ENCODE measurements at places on chromosomes 11 and 22.
A peak's percentile ranks its signal among the peaks of the same experiment; 100 is the strongest.

DNA sequence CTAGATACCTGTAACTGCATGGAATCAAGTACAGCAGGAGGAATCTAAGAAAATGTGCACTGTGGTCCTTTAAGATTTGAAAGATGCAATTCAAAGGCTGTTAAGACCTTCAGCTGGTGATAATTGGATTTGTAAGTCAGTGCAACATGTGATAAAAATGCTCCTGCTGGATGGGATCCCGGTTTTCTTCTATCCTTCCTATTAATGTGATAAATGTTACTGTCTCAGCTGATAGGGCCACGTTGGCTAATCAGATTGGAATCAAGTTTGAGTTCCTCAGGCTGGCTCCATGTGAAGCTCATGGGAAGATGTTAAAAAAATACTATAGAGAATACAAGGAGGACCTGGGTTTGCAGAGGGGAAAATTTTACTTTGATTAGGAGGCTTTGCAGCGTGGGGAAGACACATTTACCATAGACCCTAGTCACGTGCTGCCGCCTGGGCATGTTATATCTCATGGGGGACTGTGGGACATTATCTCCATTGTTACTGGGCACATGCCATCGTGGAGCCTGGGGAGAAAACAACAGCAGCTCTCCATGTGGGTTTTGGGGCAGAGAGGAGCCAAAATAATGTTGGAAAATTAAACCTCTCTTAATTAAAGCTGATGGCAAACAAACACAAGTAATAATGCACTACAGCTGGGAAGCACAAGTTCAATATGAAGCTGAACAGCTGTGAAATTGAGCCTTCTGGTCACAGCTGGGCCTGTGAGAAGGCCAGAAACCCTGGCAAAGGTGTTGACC lies 652.5 kb downstream of the NTM start:
- DNase-seq = peak; percentile 90

DNA sequence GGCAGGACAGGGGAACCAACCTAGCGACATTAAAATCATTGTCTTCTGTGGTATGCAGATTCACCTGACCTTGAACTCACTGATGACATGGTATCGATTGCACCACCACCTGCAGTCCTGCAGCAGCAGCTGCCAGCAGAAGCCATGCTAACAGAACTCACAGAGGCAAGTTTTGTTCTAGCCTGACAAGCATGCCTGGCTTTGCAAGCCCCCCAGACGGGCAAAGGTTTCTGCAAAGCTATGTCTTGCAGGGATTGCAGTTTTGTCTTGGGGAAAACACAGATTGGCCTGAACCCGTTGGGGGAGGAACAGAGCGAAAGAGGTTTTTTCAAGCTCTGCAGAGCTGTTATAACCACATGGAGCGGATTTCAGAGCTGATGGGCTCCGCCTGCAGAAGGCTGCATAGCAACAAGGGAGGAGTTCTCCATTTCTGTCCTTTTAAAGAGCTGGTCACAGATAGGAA lies 221.0 kb downstream of the HIPK3 start:
- no peak for DNase-seq

- no peak for DNase-seq
Observed at GRCh38 chr22:46792841-46793261, 30.4 kb downstream of the TBC1D22A start.

DNA sequence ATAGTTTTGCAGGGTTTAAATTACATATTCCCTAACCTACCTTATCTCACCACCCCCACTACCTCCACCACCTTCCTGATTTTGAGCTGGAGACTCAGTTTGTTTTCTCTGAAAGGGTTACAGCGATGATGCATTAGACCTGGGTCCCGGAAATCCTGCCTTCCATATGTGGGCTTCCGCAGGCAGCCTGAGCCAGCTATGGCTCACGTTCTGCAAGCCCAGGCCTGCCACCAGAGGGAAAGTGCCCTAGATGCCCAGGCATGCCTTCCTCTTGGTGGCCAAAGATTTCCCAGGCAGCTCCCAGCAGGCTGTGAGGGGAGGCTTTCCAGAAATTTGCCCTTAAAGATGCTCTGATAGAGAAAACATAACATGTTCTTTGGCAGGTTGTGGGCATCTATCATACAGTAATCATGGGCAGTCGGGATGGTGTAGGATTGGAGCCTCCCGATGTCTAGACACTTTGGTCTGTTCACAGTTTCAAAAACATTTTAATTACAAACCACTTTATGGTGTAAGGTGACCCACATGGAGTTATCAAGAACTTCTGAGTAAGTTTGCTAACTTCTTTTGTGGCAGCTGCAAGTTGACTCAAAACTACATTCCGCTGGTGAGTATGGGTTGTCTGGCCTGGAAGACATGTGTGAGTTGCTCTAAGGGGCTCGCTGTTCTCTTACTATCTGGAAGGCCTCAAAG lies 79.3 kb downstream of the MICAL2 start:
- DNase-seq = no peak

DNA sequence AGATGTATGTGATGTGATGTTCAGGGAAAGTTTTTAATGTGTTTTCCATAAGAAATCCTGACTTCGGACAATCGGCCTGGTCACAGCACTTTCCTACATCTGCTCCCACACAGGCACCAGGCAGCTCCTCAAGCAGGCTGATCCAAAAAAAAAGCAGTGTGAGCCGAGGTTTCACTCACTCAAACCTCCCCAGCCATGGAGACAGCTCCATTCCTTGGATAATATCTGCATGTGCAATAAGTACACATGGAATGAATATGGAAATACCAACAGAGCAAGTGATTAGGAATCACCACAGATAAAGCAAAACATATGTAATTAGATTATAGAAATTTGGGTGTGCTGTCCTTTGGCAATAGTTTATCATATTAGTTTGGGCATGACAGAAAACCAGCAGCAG lies 88.8 kb upstream of the API5 start:
- peak; percentile 71 for DNase-seq

- DNase-seq = no peak
Observed at GRCh38 chr11:66006134-66006890, 4.0 kb downstream of the BANF1 start.

- DNase-seq = peak; percentile 20
Observed at GRCh38 chr11:587978-588380, 11.7 kb downstream of the PHRF1 start.

GRCh38 chr11:75394085-75394840 lies 5.1 kb upstream of the RPS3 start:
- no peak for DNase-seq

- no peak for DNase-seq
Observed at GRCh38 chr11:132245403-132246385, 875.3 kb downstream of the NTM start.

DNA sequence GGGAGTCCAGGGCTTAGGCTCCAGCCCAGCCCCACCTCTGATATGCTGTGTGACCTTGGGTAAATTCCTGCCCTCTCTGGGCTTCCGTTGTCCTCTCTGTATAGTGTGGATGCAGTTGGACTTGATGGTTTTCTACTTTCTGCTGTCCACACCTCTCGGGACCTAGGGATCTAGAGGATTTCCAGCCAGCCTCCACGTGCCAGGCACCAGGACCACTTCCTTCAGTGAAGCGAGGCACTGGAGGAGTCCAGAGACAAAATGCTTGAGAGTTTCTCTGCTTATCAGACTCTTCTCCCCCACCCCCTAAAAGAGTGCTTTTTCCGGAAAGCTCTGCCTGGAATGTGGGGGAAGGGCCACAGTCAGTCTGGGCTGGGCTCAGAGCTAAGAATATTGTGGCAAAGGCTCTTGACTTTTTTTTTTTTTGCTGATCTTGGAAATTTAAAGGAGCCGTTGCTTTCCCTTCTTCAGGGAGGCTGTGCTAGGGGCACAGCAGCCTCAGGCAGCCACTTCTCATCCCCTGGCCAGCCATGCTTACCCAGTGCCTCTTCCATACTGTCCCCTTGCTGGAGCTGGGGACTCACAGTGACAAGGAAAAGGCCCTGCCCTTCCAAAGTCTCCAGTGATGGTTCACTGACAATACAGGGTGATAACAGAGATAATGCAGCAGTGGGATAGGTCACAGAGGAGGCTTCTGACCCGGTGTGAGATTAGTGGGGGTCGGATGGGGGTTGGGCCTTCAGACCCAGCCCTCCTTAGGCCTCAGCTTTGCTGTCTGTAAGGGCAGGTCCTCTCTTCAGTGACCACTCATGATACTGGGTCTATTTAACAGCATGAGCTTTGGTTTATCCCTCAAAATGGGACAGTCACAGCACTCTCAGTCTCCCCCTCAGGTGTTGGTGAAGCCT lies 2.9 kb upstream of the SERPINH1 start:
- peak; percentile 96 for DNase-seq

DNA sequence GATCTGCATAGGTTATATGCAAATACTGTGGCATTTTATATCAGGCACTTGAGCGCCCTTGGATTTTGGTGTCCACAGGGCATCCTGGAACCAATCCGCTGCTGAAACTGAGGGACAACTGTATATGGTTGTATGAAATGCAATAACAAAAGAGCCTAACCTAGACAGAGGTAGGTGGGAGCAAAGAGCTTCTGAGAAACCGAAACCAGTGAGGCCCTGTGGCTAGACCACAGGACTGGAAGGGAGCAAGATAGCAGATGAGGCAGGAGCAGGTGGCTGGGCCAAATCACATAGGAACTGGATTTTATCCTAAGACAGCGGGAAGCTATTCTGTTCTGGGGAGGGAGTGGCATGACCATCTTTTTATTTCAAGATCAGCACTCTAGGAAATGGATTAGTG lies 30.1 kb downstream of the RCN1 start:
- DNase-seq = no peak

- peak; percentile 63 for DNase-seq
Observed at GRCh38 chr11:59755701-59756557, 753 bp downstream of the STX3 start.

DNA sequence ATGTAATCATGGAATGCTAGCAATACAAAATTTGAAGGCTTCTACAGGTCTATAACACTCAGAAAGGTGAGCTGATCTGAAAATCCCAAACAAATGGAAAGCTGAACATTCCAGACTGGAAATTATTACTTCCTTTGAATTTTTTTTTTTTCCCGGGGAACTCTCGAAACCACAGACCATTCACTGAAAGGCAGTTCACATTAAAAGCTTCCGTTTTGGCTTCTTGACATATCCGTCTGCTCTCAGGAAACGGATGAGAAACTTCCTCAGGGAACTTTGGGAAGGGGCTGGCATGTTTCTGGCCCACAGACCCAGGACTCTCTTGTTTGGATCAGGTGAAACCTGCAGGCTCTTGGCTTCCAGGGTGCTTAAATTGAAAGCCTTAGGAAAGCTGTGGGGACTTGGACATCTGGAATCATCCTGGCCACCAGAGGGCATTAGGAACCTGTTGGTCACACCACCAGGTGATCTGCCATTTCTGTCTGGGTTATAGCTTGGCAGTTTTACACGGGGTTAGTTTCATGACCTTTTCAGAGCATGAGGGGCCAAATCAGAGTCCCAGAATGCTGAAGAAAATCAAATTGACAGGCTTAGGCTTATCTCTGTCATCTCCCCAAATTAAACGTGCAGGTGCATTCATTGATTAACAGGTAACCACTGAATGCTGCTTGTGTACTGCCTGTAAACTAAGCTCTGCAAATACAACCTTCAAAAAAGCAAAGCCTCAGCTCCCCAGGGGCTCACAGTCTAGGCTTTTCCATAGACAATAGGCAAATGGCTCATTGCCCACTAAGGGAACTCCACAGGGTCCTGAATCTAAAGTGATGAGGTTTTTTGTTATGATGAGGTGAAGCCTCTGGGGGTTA lies 22.7 kb upstream of the GRAMD1B start:
- peak; percentile 67 for DNase-seq

All from fibroblast of skin of right biceps (primary cell).